ENCODE measurements at places on chromosomes 11 and 22.

GRCh38 chr22:29259253-29259899, 8.4 kb downstream of the RHBDD3 start:
- no peak for DNase-seq

DNA sequence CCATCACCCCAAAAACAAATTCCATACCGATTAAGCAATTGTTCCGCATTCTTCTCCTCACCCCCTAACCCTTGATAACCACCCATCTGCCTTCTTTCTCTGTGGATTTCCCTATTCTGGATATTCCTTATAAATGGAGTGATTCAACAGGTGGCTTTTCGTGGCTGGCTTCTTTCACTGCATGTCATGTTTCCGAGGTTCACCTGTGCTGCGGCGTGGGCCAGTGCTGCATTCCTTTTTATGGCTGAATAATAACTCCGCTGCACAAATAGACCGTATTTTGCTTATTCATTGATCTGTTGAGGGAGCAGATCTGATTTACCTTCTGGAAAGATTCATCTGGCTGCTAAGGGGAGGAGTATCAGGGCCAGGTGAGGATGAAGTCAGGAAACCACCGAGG, 94.8 kb upstream of the ASPHD2 start:
- DNase-seq = no peak

DNA sequence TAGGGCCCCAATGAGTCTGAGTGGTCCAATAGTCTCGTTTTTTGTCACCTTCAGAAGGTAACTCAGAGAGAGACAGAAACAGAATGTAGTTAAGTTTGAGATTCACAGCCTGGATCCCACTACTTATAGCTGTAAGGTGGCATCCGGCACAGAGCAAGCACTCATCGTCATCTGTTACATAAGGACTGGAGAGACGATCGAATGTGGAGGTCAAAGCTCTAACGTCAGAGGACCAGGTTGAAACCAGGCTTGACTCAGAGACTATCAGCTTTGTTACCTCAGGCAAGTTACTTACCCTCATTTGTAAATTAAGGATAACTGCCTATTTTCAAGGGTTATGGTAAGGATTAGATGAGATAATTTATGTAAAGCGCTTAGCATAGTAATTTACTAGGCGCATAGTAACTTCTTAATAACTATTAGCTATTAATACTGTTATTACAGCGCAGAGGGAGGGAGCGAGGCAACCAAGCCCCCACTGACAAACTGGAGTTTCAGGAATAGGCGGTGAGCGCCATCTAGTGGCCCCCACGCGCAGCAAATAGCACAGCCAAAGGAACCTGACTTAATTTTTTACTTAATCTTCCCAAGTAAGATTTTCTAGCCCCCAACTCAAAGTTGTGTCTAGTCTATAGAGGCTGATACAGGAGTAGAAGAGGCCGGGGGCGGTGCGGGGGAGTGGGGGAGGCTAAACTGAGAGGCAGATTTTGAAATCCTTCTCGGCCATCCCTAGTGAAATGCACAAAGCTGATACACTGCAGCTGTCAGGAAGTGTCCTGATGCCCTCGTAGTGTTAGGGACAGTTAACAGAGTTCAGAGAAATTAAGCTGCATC, 29.0 kb upstream of the API5 start:
- peak; percentile 71 for DNase-seq

- no peak for DNase-seq
Observed at GRCh38 chr11:12094872-12095800, 15.3 kb upstream of the MICAL2 start.

DNA sequence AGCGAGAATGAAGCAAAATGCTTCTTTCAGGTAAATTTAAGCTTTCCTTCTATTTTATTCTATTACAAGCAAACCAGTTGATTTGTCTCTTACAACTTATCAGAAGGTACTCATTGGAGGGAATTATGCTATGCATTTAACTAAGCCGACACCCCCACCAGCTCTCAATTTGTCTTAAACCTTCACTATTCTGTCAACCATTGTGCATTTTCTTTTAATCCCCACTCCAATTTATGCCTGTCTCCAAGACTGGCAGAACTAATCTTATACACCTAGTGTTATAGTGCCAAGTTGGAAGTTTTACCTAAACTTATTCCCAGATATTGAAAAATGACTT, 12.5 kb downstream of the TAF1D start:
- no peak for DNase-seq
